SK-MEL-5 (cell line): ENCODE measurements at places on chromosomes 3 and 15. TPM values are rescaled to one million over a fixed set of nuclear protein-coding genes. Genes with fewer than 3 reads are reported as not detected.

DNA sequence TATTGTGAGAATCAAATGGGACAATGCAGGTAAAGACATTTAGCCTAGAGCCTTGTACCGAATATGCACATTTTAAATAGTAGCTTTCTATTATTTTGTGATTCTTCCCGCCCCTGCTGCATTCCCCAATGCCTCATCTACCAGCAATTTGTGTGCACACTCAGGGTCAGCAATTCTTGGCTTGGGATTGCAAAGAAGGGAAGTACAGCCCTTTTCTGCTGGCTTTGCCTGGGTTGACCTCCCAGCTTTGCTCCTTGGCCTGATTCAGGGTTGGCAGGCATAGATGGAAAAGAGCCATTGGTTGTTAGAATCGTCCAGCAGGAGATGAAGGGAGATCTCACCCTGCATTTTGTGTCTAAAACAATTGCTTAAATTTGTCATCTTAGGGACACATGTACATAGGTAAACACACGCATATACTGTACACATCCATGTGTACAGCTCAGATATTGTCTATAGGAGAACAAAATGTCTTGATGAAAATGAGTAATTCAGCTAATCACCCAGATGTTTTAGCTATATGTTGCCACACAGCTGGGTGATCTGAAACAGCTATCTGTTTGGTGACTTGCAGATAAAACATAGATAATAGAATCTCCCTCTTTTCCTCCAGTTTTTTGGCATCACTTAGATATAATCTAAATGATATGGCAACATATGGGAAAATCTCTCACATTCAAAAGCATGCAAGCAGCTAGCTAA lies 340.9 kb upstream of the TBL1XR1 start:
- peak; percentile 11 for DNase-seq

Gene FRMD4B
- 31.4 and 36.7 TPM in 2 replicates for total RNA-seq

- DNase-seq = peak; percentile 91
Observed at GRCh38 chr15:52208306-52208946, 17.2 kb upstream of the GNB5 start.

- no peak for DNase-seq
Observed at GRCh38 chr15:54482251-54482650, 504.0 kb downstream of the UNC13C start.

DNA sequence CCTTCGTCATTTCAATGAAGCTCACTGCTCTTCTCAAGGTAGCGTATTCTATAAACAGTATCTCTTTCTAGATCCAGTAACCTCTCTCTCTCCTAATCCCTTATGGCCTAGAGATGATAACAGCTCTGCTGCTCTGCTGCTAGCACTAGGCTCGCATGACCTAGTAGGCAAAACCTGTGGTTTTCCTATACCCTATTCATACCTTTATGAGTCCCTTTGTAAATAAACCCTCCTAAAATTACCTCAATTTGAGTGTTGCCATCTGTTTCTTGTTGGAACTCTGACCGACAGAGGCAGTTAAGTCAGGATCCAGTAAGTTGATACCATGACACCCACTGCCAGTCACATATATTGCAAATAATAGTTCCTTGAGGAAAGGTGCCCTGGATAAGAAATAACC lies 7.3 kb downstream of the CCDC14 start:
- no peak for DNase-seq

Gene CFAP20DC
- total RNA-seq = 5.5 and 5.7 TPM in 2 replicates
